Naive thymus-derived CD8-positive, alpha-beta T cell (primary cell): ENCODE measurements at places on chromosomes 7 and 10. TPM values are rescaled to one million over a fixed set of nuclear protein-coding genes. Genes with fewer than 3 reads are reported as not detected.

Gene ZC3HAV1L
- polyA plus RNA-seq = not detected

Gene TAS2R3
- not detected for polyA plus RNA-seq

Gene AS3MT
- not detected for polyA plus RNA-seq

Gene ACTL6B
- polyA plus RNA-seq = not detected

Gene CCL24
- not detected for polyA plus RNA-seq

Gene ZNF518A
- 11.2 TPM for polyA plus RNA-seq

Gene CPVL
- polyA plus RNA-seq = not detected

Gene SFTPD
- polyA plus RNA-seq = not detected

Gene GPER1
- polyA plus RNA-seq = not detected

Gene SOSTDC1
- polyA plus RNA-seq = not detected

Gene THSD7A
- not detected for polyA plus RNA-seq

Gene LZTS2
- 19.5 TPM for polyA plus RNA-seq

Gene LFNG
- 3.0 TPM for polyA plus RNA-seq

Gene DUS4L
- polyA plus RNA-seq = 9.5 TPM

Gene STAMBPL1
- polyA plus RNA-seq = 6.3 TPM

Gene ABCA13
- polyA plus RNA-seq = not detected
